D341Med (cell line): ENCODE measurements at places on chromosomes 1 and 21.

DNA sequence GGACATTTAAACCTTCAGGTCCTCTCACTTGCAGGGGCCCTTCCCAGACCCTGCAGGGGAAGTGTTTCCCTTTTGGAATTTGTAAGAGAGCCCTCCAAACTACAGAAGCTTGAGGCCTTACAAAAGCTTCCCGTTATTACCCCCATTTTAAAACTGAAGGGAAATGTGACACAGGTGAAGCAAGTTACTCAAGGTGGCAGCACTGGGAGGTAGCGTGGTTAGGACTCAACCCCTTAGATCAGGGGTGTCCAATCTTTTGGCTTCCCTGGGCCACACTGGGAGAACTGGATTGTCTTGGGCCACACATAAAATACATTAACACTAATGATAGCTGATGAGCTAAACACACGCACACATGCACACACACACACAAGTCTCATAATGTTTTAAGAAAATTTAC is 15.8 kb upstream of the ZC3H12A start:
- no peak for DNase-seq

DNA sequence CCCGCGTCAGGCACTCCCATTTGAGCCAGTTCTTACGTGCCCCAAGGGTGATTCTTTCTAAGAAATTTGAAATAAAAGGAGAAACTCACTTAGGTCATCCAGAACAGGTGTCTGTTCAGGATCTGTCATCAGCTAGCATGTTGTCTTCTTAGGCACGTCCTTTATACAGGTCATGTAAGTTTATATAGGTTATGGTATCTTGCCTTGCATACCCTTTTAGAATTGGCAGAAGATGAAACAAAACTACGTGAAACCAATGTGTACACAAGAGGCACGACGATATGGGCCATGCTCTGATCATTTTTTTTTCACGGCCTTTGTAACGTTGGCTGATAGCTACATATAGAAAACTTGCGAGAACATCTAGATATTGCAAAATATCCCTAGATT is 579 bp upstream of the GTF2B start:
- no peak for DNase-seq

GRCh38 chr1:152964536-152964935 is 5.9 kb upstream of the SPRR4 start:
- no peak for DNase-seq

GRCh38 chr1:153563991-153564390 is 1.7 kb downstream of the S100A2 start:
- DNase-seq: no peak

GRCh38 chr1:228350831-228351781 is 55.5 kb downstream of the TRIM11 start:
- DNase-seq: no peak
